ENCODE measurements at places on chromosomes 13 and 19.

GRCh38 chr19:2255112-2255845, 938 bp downstream of the JSRP1 start:
- no peak for DNase-seq

DNA sequence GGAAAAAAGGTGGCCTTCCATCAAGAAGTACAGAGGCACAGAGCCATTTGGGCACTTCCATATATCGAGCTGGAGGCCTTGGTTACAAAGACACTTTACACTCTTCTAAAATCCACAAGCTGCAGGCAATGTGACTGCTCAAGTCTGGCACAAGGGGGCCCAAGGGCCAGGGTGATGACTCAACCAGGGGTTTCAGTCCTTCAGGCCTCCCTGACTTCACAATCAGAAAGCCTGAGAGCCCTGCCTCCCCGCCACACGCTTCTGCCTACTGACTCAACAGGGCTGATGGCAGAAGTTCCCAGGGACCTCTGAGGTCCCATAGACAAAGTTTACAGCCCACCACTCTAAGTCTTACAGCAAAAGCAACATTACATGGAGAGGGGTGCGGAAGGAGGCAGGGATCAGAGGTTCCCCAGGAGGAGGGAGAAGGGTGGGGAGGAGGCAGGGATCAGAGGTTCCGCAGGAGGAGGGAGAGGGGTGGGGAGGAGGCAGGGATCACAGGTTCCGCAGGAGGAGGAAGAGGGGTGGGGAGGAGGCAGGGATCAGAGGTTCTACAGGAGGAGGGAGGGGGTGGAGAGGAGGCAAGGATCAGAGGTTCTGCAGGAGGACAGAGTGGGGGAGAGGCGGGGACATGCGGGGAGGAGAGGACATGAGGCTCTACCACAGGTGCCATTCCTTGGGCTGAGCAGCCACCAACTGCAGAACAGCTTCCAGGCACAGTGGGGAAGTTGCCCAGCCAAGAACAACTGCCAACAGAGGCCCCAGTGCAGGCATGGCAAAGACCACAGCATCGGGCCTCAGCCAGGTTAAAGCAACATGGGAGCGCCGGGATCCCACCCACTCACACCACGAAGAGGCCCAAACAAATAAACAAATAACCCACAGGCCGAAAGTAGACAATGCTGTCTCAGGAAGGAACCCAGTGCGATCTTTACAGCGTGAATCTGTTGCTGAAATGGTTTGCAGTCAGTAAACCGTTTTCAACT, 52.0 kb downstream of the SLC7A1 start:
- no peak for DNase-seq

- peak; percentile 22 for DNase-seq
Measured at GRCh38 chr13:45055198-45055901, 65.0 kb upstream of the GTF2F2 start.

- no peak for DNase-seq
Measured at GRCh38 chr13:98937911-98938381, 39.9 kb downstream of the DOCK9 start.

DNA sequence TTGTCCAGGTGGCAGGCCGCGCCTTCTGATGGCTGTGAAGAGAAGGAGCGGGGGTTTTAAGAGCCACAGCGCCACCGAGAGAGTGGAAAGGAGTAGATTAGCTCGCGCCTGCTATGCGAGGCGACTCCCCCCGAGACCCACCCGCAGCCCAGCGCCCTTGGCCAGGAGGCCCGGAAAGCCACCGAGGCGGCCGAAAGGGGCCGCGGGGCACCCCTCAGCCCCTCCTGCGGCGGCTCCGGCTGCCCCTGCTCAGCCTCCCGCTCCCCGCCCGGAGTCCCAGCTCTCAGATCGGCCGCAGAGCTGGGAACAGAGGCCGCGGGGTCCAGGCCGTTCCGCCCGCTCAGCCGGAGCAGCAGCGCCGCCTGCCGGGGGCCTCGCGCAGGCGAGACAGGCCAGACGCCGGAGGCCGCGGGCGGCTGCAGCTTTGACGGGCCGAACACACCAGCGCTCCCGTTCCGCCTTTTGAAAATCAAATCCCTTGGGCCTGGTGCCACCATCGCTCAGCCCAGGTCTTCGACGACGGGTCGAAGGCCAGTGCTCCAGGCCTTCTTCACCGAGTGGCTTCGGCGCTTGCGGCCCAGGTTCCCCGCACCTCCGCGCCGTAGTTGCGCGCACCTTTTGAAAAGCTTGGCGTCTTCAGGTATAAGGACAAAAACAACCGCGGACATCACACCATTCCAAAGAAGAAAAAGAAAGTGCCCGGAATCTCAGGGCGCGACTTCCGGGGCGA, 15.3 kb downstream of the CDX2 start:
- DNase-seq: no peak

DNA sequence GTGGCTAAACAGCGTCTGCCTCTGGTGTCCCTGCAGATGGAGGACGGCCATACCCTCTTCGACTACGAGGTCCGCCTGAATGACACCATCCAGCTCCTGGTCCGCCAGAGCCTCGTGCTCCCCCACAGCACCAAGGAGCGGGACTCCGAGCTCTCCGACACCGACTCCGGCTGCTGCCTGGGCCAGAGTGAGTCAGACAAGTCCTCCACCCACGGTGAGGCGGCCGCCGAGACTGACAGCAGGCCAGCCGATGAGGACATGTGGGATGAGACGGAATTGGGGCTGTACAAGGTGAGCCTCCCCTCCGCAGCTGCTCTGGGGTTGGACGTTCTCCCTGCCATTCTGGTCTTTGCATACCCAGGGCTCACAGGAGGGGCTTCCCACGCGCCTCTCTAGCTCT, 19.9 kb downstream of the UHRF1 start:
- DNase-seq: no peak

DNA sequence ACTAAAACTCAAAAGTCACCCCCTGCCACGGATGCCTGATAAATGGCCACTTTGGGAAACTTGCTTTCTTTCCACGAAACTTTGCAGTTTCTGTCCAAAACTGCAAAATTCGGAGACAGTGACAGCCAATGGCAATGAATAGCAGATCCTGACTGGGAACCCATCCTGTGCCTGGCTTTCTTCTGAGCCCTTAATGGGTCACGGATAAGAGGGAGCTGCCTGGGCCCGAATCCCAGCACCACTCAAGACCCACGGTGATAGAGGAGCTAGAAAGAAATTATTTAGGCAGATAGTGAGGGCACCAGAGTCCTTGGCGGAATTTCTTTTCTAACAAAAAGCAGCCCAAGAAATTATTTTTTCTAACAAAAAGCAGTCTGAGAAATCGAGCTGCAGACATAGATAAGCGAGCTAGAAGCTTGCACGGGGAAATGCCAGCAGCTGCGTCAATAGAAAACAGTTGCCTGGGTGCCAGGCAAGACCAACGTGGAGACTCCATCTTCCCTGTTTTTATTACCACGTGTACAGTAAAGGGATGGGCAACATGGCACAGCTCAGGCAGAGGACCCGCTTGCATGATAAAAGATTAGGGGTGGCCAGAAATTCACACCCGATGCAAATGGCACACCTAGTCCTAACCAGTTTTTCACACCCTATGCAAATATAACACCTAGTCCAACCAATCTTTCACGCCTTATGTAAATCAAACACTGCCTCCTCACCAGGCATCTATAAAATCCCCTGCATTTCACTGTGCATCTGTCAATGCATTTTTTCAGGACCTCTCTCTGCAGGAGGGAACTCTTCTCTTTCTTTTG, 7.1 kb upstream of the HSH2D start:
- DNase-seq: no peak

- DNase-seq: no peak
Measured at GRCh38 chr13:114061744-114062143, 70.7 kb downstream of the RASA3 start.

DNA sequence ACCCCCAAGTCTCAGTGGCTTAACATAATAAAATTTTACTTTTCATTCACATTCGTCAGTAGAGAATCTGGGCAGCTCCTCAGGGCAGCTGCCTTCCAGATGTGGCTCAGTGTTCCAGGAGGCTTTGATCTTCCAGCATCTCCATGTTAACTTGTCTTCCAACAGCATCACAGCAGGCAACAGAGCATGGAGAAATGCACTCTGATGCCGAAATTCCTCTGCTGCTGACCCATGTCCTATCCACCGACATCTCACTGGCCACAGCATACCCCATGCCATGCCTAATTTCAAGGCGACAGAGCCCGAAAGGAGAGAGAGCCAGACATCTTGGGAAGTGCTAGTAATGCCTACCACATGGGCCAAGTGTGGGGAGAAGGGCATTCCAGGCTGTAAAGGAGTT, 64.9 kb upstream of the MEDAG start:
- no peak for DNase-seq

GRCh38 chr13:74288361-74288911, 154.2 kb upstream of the KLF12 start:
- DNase-seq: no peak

DNA sequence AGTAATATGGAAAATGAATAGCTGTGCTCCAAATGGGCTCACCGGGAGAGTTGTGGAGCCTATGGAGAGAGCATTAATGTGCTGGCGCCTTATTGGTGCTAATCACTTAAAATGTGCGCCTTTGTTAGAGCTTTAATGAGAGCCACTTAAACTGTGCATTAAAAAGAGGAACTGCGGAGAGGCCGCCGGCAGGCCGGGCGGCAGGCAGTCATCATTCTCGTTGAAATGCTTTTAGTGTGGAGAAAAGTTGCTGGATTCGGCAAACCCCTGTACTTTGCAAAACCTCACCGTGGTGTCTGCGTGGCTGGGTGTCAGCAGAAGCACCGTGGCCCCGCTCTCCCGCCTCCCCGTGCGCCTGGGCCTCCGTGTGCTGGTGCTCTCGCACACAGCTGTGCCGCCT, 105.5 kb downstream of the KDM4B start:
- no peak for DNase-seq

- DNase-seq: no peak
Measured at GRCh38 chr19:31537136-31537535, 187.9 kb upstream of the TSHZ3 start.

DNA sequence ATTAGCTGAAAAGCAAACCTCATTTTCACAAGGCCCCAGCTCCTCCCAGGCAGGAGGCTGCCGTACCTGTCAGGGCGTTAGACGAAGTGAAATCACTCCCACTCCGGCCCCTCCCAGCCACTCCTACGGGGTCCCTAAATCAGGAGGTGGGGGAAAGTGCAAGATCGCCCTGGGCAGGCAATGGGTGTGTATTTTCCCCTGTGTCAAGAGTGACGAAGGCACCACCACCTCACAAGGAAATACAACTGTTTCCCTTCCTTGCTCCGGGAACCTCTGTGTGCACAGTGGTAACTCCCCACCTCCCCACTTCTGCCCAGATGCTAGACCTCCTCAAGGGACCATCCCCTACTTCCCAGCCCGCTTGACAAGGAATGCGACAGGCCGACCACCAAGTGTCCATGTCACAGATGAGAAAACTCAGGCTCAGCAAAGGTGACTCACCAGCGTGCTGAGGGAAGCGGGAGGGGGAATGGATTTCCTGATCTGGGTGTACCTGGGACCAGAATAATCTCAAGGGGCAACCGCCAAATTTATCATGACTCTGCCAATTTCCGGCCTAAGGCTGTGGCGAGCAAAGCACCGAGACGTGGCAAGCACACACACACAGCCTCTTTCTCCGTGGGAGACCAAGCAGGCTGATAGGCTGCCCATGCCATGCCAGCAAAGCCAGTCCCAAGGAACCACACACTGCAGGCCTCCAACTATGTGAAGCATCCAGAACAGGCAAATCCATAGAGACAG, 7.3 kb downstream of the PPP6R1 start:
- no peak for DNase-seq

GRCh38 chr19:39828654-39829032, 5.3 kb downstream of the DYRK1B start:
- DNase-seq: no peak

DNA sequence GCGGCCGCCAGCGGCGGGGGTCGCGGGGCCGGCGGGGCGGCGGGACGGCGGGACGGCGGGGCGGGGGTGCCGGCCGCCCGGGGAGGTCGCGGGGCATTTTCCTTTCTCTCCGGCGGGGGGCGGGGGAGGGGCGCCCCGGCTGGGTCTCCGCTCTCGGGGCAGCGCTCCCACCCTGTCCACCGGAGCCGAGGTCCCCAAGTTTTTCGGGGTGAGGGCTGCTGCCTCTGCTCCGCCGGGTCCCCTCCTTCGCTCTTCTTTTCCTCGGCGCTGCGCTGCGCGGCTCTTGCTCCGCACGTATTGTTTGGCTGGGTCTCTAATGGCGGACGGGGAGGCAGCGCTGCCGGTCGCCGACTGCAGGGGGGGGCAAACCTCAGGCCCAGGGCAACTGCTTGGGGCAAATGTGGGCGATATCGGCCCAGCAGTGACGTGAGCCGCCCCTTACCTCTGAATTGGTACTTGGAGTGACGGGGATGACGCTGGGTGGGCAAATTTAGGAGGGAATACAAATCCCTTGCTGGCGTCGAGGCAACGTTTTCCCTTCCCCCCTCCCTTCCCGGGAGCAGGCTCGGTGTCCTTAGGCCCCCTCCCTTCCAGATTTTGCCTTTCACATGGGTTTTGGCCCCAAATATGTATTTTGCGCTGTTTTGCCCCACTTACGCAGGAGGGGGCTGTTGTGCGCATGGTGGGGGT, 759 bp downstream of the ZMYM2 start:
- peak; percentile 1 for DNase-seq

GRCh38 chr13:28415994-28416421, 78.9 kb downstream of the FLT1 start:
- DNase-seq: no peak

- DNase-seq: no peak
Measured at GRCh38 chr13:20033486-20033885, 75.0 kb downstream of the ZMYM2 start.

DNA sequence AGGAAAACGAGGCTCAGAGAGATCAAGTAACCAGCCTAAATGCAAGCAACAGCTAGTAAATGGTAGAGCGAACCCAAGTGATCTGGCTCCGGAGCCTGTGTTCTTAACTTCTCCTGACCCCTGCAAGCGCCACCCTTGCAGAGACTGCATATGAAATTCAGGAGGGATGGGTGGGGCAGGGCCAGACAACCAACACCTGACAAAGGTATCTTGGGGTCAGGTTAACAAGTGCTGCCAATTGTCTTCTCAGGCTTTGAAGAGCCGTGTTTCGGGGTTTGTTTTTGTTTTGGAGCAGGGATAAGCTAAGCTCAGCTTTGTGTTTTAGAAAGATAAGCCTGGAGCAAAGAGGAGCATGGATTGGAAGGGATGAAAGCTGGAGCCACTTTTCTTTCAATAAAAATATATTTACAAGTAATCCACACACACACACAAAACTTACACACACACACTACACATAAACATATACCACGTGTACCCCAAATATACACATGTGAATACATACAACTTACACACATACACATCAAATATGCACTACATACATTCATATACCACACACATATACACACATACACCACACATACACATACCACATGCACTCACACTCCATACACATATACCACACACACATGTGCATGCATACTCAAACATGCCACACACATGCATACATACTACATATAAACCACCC, 722.0 kb downstream of the DIAPH3 start:
- no peak for DNase-seq

DNA sequence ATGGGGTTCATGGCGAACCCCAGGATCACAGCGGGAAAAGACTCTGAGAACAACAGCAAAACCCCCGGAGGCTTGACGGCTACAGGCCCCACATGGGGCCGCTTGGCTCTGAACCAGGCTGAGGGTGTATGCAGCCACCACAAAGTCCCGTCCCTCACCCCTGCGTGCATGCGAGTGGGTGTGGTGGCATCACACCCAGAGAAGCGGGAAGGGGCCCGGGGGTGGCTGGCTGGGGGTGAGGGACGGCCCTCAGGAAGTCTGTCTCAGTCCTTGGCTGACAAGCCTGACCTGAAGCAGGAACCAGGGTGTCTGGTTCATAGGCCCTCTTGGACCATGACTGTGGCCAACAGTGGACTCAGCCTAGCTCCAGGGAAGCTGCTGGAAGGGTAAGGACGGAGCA, 34.2 kb downstream of the CEBPG start:
- no peak for DNase-seq
